ENCODE measurements at places on chromosomes 1 and 21.

- no peak for DNase-seq
Measured at GRCh38 chr21:38837806-38838461, 32.2 kb downstream of the ETS2 start.

- DNase-seq = no peak
Measured at GRCh38 chr1:178496410-178497135, at the start of gene CLEC20A. Gene CLEC20A (minus strand): TSS chr1:178496964. CDS start chr1:178496939, 25 bp downstream.

GRCh38 chr1:60740154-60740553 lies 342.2 kb upstream of the NFIA start:
- no peak for DNase-seq

DNA sequence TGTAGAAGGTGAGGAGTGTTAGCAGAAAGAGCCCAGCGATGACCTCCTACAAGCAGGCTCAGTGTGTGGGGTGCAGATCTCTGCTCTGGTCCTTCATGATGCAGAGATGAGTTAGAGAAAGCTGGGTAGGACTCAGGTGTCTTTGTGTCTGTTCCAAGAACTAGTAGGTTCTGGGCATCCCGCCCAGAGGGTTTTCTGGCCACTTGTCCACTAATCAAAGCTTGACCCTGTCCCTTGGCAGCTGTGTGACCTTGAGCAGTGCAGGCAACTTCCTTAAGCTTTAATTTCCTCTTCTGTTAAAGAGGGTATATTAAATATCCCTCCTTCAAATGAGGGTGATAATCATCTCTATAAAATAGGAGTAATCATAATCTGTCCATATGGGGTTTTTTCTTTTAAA lies 54.7 kb upstream of the WNT4 start:
- no peak for DNase-seq

GRCh38 chr1:55592122-55592521 lies 377.0 kb upstream of the USP24 start:
- DNase-seq = no peak

- DNase-seq = no peak
Measured at GRCh38 chr1:156998840-156999500, 46.6 kb downstream of the ARHGEF11 start.

DNA sequence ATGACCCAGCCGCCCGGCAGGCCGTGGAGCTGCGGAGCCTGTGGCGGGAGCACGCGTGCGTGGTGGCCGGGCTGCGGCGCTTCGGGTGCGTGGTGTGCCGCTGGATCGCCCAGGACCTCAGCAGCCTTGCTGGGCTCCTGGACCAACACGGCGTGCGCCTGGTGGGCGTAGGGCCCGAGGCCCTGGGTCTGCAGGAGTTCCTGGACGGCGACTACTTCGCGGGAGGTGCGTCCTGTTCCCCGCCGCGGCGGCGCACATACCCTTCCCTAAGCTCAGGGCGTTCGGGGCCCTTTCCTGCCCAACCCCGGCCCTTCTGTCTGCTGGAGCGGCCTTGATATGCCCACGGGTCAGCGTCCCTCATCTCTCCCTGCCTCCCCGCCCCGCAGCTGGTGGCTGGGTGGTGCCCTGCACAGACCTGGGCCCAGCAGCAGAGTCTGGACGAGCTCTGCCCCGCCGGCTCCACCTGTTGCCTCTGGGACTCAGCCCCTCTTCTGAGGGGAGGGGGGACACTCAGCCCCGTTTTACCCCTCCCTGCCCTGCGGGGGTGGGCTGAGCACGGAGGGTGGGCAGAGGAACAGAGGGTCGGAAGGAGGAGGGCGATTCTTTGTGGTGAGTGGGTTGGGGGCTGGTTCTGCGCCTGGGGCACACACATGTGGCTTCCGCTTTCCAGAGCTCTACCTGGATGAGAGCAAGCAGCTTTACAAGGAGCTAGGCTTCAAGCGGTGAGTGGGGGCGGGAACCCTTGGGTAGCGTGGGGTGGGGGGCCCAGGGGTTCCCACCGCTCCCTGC lies 688 bp downstream of the PRXL2B start:
- DNase-seq = peak; percentile 39

DNA sequence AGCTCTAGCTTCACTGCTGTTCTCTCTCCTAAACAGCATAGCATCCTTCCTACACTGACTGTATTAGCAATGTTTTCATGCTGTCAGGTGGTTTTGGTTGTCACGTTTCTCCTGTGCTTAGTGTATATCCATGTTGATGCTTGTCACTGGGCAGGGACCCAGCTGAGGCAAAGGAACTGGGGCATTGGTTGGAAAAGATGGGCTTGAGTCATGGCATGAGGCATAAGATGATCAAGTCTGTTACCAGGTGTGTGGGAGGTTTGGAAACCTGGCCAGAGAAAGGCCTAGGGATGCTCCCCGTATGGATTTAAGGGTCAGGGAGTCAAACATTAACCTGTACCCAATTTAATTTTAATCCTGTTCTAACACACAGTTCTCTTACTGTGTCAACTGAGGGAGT lies 69.6 kb downstream of the OSBPL9 start:
- DNase-seq = no peak

DNA sequence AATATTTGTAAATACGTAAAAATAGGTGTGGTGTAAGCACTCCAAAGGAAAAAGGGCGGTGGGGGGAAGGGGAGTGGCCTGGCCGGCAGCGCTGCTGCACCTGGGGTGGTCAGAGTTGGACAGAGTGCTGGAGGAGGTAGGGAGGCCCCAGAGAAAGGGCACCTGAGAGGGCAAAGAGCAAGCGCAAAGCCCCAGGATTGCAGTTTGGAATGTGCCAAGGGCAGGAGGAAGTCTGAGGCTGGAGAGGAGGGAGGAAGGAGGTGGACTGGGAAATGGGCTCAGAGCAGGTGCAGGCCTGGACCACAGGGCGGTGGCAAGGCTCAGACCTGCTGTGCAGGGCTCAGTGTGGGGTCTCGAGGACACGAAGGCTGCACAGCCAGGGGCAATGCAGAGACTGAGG lies 30.6 kb downstream of the LDLRAP1 start:
- DNase-seq = no peak

- DNase-seq = no peak
Measured at GRCh38 chr21:33075128-33075527, 5.2 kb downstream of the OLIG1 start.

- DNase-seq = no peak
Measured at GRCh38 chr1:44390277-44390676, 14.8 kb upstream of the RNF220 start.

DNA sequence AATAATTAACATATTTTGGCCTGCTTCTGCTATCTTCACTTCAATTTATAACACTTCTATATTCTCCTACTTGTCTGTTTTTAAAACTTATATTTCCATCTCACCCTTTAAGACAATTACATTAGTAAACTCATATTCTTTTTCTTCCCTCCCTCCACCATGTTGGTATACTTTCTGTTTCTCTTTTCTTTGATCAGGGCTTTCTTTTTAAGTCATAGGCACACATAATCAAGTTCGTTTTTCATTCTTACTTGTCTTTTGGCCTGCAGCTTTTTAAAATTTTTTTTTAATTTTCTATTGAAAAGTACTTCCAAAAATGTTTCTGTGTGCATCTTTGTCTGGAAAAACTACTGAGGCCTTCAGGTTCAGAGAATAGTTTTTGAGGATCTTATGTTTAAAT lies 2.3 kb downstream of the PYHIN1 start:
- no peak for DNase-seq

DNA sequence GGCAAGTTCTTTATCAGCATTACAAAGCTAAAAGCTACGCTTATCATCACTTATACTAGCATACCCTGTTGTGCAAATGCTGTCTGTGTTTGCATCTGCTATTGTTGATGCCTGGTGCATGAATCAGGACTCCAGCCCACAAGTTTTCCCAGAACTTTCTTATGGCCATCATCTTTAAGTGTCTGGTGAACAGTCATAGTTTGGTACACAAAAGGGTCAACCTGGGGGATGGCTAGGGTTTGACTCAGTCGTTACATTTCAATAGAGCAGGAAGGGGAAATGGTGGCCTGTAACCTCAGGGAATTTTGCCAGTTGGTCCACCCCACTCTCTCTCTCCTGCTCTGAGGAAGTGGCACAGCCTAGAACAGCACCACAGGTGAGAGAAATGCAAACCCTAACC lies 35.4 kb downstream of the SELL start:
- DNase-seq = no peak

DNA sequence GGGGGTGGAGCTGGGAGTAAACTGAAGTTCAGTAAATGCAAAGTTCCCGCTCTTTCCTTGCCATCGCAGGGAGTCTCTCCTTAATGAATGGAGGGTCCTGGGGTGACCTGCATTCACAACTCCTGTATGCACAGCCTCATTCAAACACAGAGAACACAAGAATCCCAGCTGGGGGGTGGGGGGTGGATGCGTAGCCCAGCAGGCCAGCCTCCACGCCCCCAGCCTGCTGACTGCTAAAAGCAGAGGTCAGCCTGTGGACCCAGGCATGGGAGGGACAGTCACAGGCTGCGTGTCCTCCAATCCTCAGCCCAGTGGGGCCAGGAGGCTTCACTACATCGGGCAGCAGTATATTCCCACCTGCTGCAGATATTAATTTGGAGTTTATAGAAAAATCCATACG lies 263.1 kb downstream of the GRIK3 start:
- DNase-seq = no peak

GRCh38 chr1:116915086-116915661 lies 5.5 kb downstream of the PTGFRN start:
- DNase-seq = no peak

DNA sequence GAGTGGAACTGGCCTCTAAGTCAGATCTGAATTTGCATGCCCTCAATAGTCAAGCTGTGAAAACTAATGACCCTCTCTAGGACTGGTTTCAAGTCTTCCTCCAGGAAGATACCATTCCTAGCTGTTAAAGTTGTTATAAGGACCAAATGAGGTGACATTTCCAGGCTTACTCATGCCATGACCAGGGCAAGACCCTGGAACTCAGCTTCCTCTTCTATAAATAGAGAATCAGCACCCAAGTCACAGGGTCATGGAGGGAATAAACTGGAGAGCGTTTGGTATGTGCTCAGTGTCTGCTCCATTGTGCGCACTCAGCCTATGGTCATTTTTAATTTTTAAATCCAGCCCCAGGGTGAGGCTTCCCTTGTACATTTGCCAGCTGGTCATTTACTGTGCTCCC lies 2.5 kb downstream of the S100A9 start:
- peak; percentile 73 for DNase-seq

GRCh38 chr1:41805771-41806471 lies 112.8 kb downstream of the HIVEP3 start:
- DNase-seq = no peak

DNA sequence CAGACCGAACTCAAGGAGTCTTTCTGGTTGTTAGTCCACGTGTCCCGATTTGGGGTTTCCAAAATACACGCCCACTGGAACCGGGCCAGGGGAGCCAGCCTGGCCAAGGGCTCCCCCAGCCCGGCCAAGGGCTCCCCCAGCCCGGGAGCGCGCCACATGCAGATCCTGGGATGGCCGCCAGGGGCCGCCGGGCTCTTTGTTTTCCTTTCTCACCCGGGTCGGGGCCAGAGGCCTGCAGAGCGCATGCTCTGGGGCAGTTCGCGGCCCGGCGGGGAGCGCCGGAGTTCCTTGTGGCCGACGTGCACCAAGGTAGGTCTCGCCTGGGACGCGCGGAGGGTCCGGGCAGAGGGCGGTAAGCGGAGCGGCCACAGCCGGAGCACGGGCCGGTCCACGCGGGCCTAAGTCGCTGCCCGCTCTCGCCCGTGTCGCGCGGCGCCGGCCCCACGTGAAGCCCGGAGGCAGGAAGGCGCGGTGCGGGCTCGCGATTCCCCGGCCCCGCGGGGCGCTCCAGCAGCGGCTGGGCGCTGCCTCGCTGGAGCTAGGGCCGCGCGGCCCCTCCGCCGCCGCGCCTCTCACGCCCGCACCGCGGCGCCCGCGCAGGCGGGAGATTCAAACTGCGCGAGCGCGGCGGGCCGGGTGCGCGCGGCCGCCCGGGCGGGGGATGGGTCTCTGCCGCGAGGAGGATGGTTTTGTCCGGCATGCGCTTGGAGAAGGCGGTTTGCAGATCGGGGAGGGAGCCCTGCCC lies 12.3 kb downstream of the RCC1 start:
- DNase-seq = peak; percentile 85

DNA sequence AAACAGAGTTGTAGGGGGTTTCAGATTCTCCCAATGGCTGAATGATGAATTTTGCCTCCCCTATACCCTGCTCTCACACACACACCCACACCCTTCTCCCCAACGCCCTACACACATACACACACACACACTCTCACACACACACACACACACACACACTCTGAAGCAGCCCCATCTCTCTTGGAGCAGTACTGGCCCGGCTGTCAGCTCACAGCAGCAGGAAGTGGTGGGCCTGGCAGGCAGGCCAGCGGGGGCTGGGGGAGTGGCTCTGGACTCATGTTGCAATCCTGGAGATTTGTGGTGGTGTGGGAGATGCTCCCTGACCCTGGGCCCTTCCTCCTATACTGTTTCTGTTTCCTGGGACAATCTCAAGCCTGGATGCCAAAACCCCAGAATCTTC lies 2.2 kb downstream of the IKBKE start:
- DNase-seq = peak; percentile 91

- DNase-seq = no peak
Measured at GRCh38 chr1:2036287-2036686, 13.9 kb upstream of the PRKCZ start.

DNA sequence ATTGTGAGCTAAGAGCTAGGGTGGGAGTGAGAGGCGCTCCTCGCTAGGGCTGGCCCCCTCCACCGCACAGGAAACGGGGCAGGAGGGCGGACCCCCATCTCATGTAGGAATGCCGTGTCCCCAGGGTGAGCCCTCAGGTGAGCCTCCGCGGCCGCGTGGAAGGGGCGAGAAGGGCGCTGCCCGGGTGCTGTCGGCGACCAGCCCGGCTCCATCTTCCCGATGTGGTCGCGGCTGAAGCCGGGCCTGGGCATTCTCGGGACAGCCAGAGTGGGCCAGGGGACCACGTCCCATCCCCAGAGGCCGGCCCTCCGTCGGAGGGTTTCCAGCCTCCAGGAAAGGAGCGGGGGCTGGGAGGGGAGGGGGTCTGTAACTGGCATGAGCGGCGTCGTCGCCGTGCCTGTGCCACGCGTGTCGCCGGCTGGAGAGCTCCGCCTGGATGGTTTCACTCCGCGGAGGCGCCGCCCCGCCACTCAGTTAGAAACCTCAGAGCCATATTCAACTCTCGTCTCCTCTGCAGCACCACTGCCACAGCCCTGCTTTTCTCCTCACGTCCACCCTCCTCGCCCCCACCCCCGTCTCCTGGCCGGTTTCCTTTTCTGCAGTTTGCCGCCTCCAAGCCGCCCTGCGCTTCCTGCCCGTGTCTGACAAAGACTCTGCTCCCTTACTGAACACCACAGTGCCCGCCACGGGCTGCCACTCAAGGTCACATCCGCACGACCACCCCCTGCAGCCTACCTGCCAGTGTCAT lies at the start of gene TMEM269:
Gene TMEM269, plus strand, starts transcription at position 46 of the 748 bp plus-strand sequence. CDS start 4,903 bp downstream, outside the sequence.
- DNase-seq = no peak

DNA sequence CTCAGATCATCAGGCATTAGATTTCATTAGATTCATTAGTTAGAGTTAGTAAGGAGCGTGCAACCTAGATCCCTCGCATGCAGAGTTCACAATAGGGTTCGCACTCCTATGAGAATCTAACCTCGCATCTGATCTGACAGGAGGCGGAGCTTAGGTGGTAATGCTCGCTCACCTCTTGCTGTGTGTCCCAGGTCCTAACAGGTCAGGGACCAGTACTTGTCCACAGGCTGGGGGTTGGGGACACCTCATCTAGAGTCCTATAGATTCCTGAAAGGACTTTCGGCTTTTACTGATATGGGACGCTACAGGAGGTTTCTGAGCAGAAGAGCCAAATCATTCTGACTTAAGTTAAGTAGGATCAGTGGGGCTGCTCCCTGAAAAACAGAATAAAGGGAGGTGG lies 91.4 kb downstream of the AKT3 start:
- DNase-seq = no peak
